ENCODE measurements at places on chromosomes 6 and 20. TPM values are rescaled to one million over a fixed set of nuclear protein-coding genes. Genes with fewer than 3 reads are reported as not detected.
A peak's percentile ranks its signal among the peaks of the same experiment; 100 is the strongest.

The SCGN gene
- total RNA-seq: not detected

The ENPP1 gene
- 5.0 TPM for total RNA-seq

The BMP5 gene
- 3.9 TPM for total RNA-seq

The ATAT1 gene
- total RNA-seq: 0.95 TPM

The TAF8 gene
- total RNA-seq: 49.2 TPM

DNA sequence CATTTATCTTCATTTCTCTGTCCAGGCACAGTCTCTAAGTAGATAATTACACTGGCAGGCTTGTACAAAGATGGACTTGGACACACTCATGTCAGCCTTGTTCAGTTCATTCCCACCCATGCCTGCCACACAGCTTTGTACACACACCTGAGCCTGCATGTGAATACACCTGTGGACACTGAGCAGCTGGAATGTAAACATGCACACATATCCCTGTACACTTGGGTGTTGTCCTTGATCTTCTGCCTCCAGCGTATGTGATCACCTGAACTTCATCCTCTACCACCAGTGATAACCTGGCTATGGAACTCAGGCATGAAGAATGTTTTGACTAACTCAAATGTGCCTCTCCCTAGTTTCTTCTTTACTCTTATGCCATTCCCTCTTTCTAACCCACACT is 190.6 kb downstream of the DHX35 start:
- DNase-seq: no peak

DNA sequence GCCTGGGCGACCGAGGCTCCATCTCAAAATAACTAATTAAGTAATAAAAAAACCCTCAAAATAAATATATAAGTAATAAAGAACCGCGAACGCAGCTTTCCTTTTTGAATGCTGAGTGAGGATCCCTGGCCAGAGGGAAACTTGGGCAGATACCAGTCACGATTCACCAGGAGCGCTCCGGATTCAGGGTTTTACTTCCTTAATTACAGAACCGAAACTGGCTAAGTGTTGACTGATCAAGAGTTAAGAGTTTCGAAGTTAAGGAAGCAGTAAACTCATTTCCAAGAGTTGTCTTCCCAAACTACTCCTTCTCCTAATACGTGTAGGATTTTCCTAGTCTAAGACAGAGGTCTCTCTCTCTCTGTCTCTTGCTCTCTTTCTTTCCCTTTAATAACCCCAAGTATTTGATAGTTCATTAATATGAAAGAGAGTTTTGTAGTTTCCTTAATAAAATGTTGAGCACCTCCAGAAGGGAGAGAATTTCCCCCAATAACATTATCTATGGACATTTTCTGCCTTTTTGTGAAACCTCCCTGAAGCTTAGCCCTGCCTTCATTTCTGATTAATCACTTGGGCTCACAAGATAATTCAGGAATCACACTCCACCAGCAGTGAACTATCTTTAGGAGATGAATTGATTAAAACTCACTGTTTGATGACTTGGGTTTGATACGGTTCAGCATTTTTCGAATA is 61.4 kb upstream of the ZNF217 start:
- DNase-seq: peak; percentile 20

DNA sequence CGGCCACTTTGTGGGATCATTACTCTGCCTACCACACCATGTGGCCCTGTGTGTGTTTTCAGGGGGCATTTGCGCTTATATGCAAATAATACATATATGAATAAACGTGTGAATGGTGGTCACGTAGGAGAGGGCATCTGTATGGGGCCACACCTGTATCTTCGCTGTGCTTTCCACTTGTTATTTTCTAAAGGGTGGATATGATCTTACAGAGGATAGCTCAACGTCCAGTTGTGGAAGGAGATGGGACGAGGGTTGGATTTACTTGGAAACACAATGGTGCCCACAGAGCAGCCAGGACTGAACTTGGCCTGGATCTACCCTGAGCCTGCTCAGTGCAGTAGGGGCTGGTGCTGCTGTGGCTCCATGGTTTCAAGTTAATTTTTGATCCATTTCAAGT is 93.3 kb downstream of the YTHDF1 start:
- DNase-seq: no peak

- DNase-seq: no peak
Observed at GRCh38 chr6:111813237-111813636, 60.0 kb downstream of the FYN start.

- no peak for DNase-seq
Observed at GRCh38 chr20:32495949-32496348, 89.2 kb downstream of the NOL4L start.

- no peak for DNase-seq
Observed at GRCh38 chr6:14270142-14270893, 152.7 kb downstream of the CD83 start.

DNA sequence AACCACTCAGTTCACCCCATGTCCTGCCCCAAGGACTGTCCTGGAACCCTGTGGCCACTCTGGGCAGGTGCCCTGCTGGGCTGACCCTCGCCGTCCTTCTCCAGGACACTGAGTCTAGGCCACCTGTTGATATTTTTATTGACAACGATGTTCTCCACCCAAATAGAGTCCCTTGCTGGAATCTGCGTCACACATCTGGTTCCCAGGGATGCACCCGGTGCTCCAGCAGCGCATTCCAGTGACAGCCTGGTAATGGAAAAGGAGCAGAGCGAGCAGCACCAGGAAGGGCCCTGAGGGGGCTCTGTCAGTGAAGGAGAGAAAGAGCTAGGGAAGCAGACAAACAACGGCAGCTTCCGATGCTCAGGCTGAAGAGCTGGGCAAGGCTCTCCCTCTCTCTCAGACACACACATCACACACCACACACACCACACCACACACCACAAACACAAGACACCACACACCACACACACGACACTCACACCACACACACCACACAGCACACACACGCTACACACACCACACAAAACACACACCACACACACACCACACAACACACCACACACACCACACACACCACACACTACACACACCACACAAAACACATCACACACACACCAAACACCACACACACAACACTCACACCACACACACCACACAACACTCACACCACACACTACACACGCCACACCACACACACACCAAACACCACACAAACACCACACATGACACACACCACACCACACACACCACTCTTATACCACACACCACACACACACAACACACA is 117.9 kb upstream of the THBS2 start:
- no peak for DNase-seq

GRCh38 chr6:156564127-156564806 is 212.9 kb upstream of the ARID1B start:
- DNase-seq: peak; percentile 65

DNA sequence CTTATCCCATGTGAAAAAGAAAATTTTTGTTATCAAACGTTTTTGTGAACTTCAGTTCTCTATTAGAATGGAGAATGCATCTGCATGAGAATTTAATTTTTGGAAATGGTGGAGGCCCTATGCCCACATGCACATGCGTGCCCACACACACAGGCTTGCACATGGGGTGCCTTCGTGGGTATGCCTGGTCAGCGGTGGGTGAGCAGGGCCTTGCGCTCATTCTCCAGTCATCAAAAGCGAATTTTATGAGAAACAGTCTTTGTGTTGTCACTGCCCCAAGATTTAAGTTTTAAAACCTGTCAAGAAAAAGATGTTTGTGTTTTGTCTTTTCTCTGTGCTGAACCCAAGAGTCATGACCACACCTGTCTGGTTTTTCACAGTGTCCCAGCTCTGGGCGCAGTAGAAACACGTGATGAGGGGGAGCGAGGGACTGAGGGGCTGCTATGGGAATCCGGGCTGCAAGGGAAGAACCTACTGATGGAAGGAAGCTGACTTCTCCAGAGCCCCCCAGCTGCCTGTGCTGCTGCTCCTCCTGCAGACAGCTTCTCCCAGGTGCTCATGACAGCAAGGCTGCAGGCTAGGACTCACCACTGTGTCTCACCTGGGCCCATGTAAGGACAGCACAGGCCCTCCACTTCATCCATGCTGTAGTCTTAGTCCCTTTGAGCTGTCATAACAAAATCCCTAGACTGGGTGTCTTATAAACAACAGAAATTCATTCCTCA is 153.6 kb downstream of the SYCP2 start:
- DNase-seq: no peak

DNA sequence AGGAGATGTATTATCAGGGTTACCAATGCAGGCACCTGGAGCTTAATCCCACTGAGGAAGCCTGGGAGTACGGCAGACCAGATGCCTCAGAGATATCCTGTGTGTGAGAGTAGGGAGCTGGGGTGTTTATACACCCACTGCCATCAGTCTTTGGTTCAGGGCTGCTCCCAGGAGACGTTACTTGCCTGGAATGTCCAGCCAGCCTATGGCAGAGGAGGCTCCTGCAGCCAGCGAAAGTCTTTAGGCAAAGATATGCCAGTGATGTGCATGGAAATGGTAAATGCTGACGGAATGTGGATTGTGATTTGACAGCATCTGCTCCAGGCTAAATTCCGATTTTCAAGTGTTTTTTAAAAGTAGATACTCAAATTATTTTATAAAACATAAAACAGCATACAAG is 282.0 kb downstream of the BTBD3 start:
- DNase-seq: no peak

DNA sequence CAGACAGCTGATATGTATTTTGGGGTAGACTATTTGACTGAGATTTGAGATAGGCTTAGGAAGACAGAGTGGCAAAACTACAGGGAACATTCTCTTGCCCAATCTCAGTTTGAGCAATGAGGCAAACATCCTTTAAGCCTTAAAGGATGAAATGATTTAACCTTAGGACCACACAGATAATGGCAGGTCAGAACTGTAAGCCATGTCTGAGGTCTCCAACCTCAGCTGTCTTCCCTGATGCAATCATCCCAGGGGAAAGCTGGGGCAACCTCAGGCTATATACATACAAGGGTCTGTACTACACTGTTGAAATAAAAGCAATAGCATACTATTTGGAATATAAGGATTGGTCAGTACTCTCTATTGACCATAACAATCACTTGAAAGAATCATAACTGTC is 83.8 kb upstream of the NUP153 start:
- no peak for DNase-seq

DNA sequence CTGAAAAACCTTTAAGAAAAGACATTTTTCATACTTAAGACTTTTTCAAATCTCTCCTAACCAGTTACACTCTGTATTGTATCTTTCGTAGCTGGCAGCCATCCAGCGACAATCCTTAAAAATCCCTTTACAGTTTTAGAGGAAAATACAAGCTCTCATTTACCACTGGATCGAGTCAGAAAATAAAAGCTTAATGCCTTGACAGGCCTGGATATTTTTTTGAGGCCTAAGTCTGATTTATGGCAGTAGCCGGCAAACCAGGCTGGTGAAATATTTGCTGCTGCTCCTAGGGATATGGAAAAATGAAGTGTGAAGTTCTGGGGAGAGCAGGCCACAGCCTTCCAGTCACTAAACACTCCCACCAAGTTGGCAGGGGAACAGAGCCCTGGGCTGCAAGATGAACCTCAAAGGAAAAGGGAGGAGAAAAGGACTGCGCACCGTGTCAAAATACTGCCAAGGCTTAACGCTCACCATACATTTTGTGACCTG is 213.0 kb upstream of the SUPT3H start:
- no peak for DNase-seq

All from gastrocnemius medialis (tissue), 4 donors.